Activated T-helper 2 cell treated with anti-CD3 and anti-CD28 coated beads, Interferon-gamma antibody, Interleukin-2, Interleukin-4, amounts not matched to agents 10 μg/mL and 5 μg/mL and 100 μg/mL, durations not matched to agents 14 hours and 24 hours and 36 hours (primary cell): ENCODE measurements at places on chromosomes 2 and 18. TPM values are rescaled to one million over a fixed set of nuclear protein-coding genes. Genes with fewer than 3 reads are reported as not detected.

GRCh38 chr2:240596491-240596931 is 10.0 kb downstream of the CAPN10 start:
- H3K4me1 ChIP-seq: no peaks in the 10 kb centered on the region
- H3K36me3 ChIP-seq: peaks cover 14% of the 10 kb centered on the region
- H3K27me3 ChIP-seq: no peaks in the 10 kb centered on the region
- DNase-seq: no peak
- H3K4me3 ChIP-seq: no peak overlapping the region

DNA sequence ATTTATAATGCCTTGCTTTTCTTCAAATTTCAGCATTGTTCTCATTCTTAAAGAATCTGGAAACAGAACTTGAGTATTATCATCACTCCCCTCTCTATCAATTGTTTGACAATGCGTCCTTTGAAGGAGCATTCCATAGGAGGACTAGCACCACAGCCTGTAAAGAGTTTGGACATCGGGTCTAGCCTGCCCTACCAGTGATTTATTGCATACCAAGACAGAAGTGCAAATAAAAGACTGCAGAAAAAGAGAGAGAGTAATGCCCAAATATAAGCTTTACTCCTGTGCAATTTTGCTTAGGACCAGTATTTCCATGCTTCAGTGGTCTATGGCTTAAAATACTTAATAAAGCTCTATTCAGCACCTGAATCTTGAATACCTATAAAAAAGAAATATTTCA is 55.4 kb upstream of the MAP2 start:
- H3K27me3 ChIP-seq: no peaks in the 10 kb centered on the region
- H3K4me1 ChIP-seq: peaks cover 1% of the 10 kb centered on the region
- no peak for DNase-seq
- no peak overlapping the region for H3K4me3 ChIP-seq
- H3K27ac ChIP-seq: no peak overlapping the region

GRCh38 chr2:50885948-50886347 is 146.0 kb downstream of the NRXN1 start:
- no peaks in the 10 kb centered on the region for H3K36me3 ChIP-seq
- H3K27ac ChIP-seq: no peak overlapping the region
- no peak overlapping the region for H3K4me3 ChIP-seq
- H3K4me1 ChIP-seq: no peaks in the 10 kb centered on the region
- H3K27me3 ChIP-seq: no peaks in the 10 kb centered on the region

DNA sequence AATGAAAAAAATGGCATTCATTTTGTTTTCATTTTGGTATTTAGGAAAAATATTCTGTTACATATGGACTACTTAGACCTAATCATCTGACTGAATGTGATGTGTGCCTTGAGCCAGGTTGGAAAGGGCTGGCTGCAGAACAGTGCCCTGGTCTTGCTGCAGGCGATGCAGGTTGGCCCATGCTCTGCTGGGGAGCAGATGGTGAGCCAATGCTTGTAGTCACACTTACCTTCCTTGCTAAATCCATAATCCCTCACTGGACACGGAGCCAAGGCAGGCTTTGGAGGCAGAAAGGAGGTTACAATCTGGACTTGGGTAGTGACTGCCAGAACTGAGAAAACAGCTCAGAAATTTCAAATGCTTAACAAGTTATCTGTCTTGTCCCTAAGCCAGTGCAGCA is 228.7 kb downstream of the ARHGAP15 start:
- peaks cover 8% of the 10 kb centered on the region for H3K36me3 ChIP-seq
- H3K27me3 ChIP-seq: no peaks in the 10 kb centered on the region
- H3K4me3 ChIP-seq: no peak overlapping the region
- no peaks in the 10 kb centered on the region for H3K4me1 ChIP-seq

GRCh38 chr2:69034845-69035244 is 21.9 kb downstream of the ANTXR1 start:
- no peaks in the 10 kb centered on the region for H3K36me3 ChIP-seq
- H3K4me1 ChIP-seq: no peaks in the 10 kb centered on the region
- no peak for DNase-seq
- no peak overlapping the region for H3K27ac ChIP-seq
- H3K4me3 ChIP-seq: no peak overlapping the region
- H3K27me3 ChIP-seq: peaks cover 60% of the 10 kb centered on the region

- DNase-seq: no peak
- no peaks in the 10 kb centered on the region for H3K27me3 ChIP-seq
- H3K4me1 ChIP-seq: peaks cover 11% of the 10 kb centered on the region
- no peak overlapping the region for H3K4me3 ChIP-seq
- peaks cover 10% of the 10 kb centered on the region for H3K36me3 ChIP-seq
Measured at GRCh38 chr18:13416208-13416607, 197.6 kb downstream of the LDLRAD4 start.

DNA sequence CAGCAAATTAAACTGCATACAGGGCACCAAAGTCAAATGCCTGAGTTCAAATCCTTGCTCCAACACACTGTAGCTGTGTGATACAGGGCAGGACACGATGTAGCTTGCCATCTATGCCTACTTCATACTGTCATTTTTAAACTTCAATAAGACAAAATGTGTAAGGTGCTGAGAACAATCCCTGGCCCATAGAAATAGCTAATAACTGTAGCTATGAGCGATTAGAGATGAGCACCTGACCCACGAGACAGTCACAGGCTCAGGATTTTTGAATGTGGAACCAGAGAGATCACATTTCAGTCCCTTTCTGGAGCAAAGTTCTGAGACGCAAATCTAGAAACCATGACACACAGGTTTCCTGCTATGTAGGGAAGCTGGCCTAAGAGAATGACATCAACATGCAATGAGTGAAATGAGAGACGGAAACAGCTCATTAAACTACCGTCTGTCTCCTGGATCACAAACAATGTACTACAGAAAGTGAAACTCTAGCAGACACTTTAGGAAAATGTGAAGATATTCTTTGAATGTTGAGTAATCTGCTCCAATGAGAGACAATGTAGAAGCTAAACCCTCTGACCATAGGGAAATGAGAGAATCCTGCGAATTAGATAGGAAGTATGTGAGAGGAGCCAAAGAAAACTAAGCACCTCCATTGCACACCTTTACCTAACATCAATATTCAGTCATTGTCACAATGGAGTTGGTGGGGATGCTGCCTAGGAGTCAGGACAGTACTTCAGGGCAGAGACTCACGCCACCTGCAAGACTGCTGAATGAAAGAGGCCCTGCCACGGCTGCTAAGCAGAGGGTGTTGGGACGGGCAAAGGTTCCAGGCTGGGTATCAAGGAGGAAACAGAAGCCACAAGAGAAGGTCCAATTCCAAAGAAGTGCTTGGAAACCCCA is 25.5 kb downstream of the B4GALT6 start:
- peak overlapping the region; percentile 72 for H3K27ac ChIP-seq
- peaks cover 3% of the 10 kb centered on the region for H3K36me3 ChIP-seq
- peak overlapping the region; percentile 24 for H3K4me3 ChIP-seq
- DNase-seq: no peak

DNA sequence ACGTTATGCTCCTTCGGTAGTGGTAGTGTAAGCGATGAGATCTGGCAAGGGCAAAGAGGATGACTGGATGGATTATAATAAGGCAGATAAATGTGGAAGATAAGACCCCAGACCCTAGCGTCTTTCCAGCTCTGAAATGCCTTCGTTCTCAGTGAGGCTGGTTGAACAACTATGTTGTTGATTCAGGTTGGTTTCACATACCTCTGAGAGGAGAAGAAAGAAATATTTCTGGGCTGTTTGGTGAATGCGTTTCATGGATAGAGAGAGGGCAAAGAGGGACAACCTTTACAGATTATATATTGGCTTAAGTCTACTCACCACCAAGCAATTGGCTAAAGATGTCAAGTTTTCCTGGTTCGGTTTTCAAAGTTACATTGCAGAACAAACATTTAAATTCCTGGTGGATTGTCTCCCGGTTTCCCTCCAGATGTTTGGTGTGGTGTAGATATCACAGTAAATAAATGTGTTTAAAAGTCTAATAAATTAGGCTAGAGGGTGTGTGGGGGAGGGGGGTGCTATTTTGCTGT is 190.1 kb upstream of the GLI2 start:
- no peaks in the 10 kb centered on the region for H3K27me3 ChIP-seq
- no peak overlapping the region for H3K4me3 ChIP-seq
- H3K36me3 ChIP-seq: no peaks in the 10 kb centered on the region
- DNase-seq: no peak
- no peak overlapping the region for H3K27ac ChIP-seq
- no peaks in the 10 kb centered on the region for H3K4me1 ChIP-seq

Gene EGR4
- 0.46 and 0.53 TPM in 2 replicates for total RNA-seq

Gene SDC1
- total RNA-seq: 0.59 and 0.62 TPM in 2 replicates

Gene COBLL1
- 0.11 and 0.14 TPM in 2 replicates for total RNA-seq
